ENCODE measurements at places on chromosomes 3 and 15. TPM values are rescaled to one million over a fixed set of nuclear protein-coding genes. Genes with fewer than 3 reads are reported as not detected.
A peak's percentile ranks its signal among the peaks of the same experiment; 100 is the strongest.

DNA sequence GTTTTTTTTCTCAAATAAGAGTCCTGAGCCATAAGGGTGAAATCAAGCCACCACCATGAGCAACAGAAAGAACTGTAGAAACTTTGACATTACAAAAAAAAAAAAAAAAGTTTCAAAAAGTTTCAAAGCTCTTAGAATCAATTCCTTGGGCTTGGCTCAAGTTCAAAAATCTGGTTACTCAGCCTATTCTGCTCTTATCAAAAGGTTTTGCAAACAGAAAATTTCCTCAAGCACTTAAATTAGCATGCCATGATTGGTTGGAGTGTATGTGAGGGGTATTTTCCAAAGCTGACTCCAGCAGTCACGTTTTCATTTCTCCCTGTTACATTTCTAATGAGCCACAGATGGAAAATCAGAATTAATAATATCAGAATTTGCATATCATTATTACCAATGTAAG lies 12.1 kb upstream of the PEX5L start:
- no peaks in the 10 kb centered on the region for H3K27me3 ChIP-seq
- no peak for DNase-seq

GRCh38 chr3:149011676-149012075 lies 20.3 kb downstream of the GYG1 start:
- no peak overlapping the region for H3K4me3 ChIP-seq
- H3K36me3 ChIP-seq: peaks cover 55% of the 10 kb centered on the region
- no peak for DNase-seq
- no peak overlapping the region for H3K27ac ChIP-seq

DNA sequence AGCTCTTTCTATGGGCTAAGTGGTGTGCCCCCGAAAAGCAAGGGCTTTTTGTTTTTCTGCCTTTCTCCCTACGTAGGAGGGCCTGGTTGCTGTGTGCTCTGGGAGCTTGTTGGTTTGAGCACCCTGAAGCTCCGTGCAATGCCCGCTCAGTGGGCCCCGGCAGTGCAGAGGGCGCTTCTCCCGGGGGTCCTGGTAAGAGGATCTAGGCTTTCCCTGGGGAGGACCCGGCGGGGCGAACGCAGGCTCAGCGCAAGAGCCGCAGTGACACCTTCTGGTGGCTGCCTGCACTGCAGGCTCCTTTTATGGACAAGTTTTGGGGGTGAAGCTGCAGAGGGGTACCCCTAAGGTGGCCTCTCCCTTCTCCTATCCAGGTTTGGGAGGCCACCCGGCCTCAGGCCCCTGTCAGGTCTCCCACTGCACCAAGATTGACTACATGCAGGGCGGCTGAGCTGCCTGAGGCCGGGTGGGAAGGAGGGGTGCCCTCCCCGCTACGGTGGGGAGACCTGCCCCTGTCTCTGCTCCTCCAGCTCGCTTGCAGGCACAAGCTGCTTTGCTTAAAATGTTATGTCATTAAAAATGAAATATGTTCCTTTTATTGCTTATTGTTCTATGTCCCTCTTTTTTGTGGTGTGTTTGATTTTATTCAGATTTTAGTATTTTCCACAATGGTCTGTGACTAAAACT lies 387.9 kb downstream of the GABRG3 start:
- no peak overlapping the region for H3K4me3 ChIP-seq
- H3K4me1 ChIP-seq: no peaks in the 10 kb centered on the region
- H3K27ac ChIP-seq: no peak overlapping the region
- H3K36me3 ChIP-seq: no peaks in the 10 kb centered on the region

DNA sequence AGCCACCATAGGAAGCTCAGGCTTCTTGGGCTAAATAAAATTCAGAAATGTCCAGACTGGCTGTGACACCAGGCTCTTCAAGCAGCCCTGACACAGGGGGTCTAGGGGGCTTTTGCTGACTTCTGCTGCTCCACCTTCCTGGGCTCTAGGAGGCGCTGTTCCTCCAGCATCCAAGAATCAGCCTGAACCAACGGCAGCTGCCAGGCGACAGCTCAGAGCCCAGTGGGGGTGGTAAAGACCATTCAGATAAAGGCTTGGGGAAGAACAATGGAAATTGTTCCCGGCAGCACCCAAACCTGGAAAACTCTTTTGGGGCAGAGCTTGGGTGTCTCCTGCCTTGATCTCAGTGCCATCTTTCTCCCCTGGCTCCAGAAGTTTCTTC lies 21.6 kb upstream of the PSTPIP1 start:
- DNase-seq: peak; percentile 82
- no peaks in the 10 kb centered on the region for H3K36me3 ChIP-seq
- no peak overlapping the region for H3K4me3 ChIP-seq
- H3K27me3 ChIP-seq: no peaks in the 10 kb centered on the region

Gene RASL12
- not detected for total RNA-seq
